ENCODE measurements at places on chromosomes 4 and X. TPM values are rescaled to one million over a fixed set of nuclear protein-coding genes. Genes with fewer than 3 reads are reported as not detected.

SH3BP2 gene
- total RNA-seq: 25.4 TPM

PITX2 gene
- total RNA-seq: 36.1 TPM

HGFAC gene
- total RNA-seq: not detected

GABRG1 gene
- not detected for total RNA-seq

NSG1 gene
- 1.3 TPM for total RNA-seq

ATP2B3 gene
- not detected for total RNA-seq

SPANXC gene
- total RNA-seq: not detected

APELA gene
- not detected for total RNA-seq

NOX1 gene
- not detected for total RNA-seq

WDR17 gene
- 0.66 TPM for total RNA-seq

EFHC2 gene
- 0.66 TPM for total RNA-seq

TRPC5OS gene
- total RNA-seq: not detected

NDNF gene
- total RNA-seq: not detected

NKX1-1 gene
- total RNA-seq: not detected

CCKAR gene
- not detected for total RNA-seq
